ENCODE measurements at places on chromosomes 13 and 19. TPM values are rescaled to one million over a fixed set of nuclear protein-coding genes. Genes with fewer than 3 reads are reported as not detected.
A peak's percentile ranks its signal among the peaks of the same experiment; 100 is the strongest.

- H3K27ac ChIP-seq = no peak overlapping the region
- H3K27me3 ChIP-seq = no peaks in the 10 kb centered on the region
- no peak for DNase-seq
- no peak overlapping the region for H3K4me3 ChIP-seq
Measured at GRCh38 chr19:40736661-40737060, 13.6 kb downstream of the ACTMAP start.

The HRC gene
- not detected for total RNA-seq

- no peaks in the 10 kb centered on the region for H3K4me1 ChIP-seq
- no peaks in the 10 kb centered on the region for H3K27me3 ChIP-seq
- H3K36me3 ChIP-seq = peaks cover 36% of the 10 kb centered on the region
- H3K27ac ChIP-seq = no peak overlapping the region
Measured at GRCh38 chr13:113978741-113979481, 5.0 kb upstream of the C13orf46 start.

- DNase-seq = no peak
- peaks cover 2% of the 10 kb centered on the region for H3K36me3 ChIP-seq
- H3K27ac ChIP-seq = no peak overlapping the region
- peaks cover 14% of the 10 kb centered on the region for H3K4me1 ChIP-seq
- H3K4me3 ChIP-seq = no peak overlapping the region
Measured at GRCh38 chr19:8396185-8396562, 6.0 kb downstream of the RAB11B start.

The PLPP2 gene
- total RNA-seq = 0.16 TPM

- peaks cover 4% of the 10 kb centered on the region for H3K27me3 ChIP-seq
- no peak overlapping the region for H3K4me3 ChIP-seq
- no peak for DNase-seq
- H3K4me1 ChIP-seq = no peaks in the 10 kb centered on the region
- no peaks in the 10 kb centered on the region for H3K36me3 ChIP-seq
Measured at GRCh38 chr13:76764429-76764828, 121.8 kb downstream of the KCTD12 start.

The SPACA6 gene
- total RNA-seq = 8.9 TPM

- H3K27me3 ChIP-seq = no peaks in the 10 kb centered on the region
- peaks cover 50% of the 10 kb centered on the region for H3K4me1 ChIP-seq
- H3K4me3 ChIP-seq = peak overlapping the region; percentile 4
- H3K27ac ChIP-seq = peak overlapping the region; percentile 68
- peaks cover 6% of the 10 kb centered on the region for H3K36me3 ChIP-seq
Measured at GRCh38 chr19:40280608-40281221, 4.4 kb downstream of the AKT2 start.

DNA sequence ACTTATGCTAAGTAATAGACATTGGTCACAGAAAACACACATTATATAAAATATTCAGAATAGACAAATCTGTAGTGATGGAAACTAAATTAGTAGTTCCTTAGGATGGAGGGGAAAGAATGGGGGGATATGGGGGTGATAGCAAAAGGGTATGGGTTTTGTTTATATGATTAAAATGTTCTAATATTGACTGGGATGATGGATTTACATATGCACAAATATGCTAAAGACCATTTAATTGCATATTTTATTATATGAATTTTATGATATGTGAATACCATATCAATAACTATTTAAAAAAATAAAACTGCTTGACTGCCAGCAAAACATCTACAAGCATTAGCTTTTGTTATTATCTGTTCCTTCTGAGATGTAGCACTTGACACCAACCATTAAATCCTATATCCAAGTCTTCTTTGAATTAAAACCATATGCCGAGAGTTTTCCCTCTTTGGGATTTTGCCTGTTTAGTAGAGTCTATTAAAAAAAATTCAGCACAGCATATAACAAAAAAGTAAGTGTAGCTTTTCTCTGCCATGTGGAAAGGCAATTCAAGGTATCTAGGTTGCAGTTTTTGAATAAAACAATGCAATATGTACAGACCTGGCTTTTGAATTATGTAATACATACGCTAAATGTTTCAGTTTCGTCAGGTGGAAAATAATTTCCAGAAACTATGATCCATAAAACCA is 2584.1 kb upstream of the PCDH20 start:
- H3K4me3 ChIP-seq = no peak overlapping the region
- no peaks in the 10 kb centered on the region for H3K36me3 ChIP-seq
- H3K27ac ChIP-seq = no peak overlapping the region
- DNase-seq = no peak

DNA sequence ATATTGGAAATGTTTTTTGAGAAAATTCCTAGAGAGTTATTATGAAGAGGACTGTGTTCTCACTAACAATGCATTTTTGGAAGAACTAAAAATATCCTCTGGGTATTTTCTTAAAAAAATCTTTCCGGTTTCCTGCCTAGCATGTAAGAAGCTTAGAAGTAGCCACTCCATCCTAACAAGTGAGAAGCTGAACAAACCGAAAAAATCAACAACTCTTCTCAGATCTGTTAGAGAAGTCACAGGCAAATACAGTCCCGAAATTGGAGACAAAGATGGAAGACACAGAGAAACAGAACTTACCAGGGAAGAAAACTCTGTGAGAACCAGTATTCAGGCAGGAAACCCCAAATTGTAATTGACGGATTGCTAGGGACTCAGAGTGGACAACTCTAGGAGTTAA is 173.0 kb downstream of the KLF12 start:
- H3K27me3 ChIP-seq = no peaks in the 10 kb centered on the region
- H3K27ac ChIP-seq = no peak overlapping the region
- H3K4me3 ChIP-seq = no peak overlapping the region
- DNase-seq = no peak
- H3K36me3 ChIP-seq = peaks cover 4% of the 10 kb centered on the region

- H3K27me3 ChIP-seq = no peaks in the 10 kb centered on the region
- DNase-seq = no peak
- peaks cover 31% of the 10 kb centered on the region for H3K4me1 ChIP-seq
- H3K36me3 ChIP-seq = peaks cover 2% of the 10 kb centered on the region
- H3K4me3 ChIP-seq = peak overlapping the region; percentile 79
Measured at GRCh38 chr19:43524922-43525835, 1.8 kb downstream of the ETHE1 start.

- no peak for DNase-seq
- H3K27me3 ChIP-seq = no peaks in the 10 kb centered on the region
- peaks cover 6% of the 10 kb centered on the region for H3K4me1 ChIP-seq
- H3K36me3 ChIP-seq = peaks cover 10% of the 10 kb centered on the region
- no peak overlapping the region for H3K27ac ChIP-seq
- H3K4me3 ChIP-seq = no peak overlapping the region
Measured at GRCh38 chr19:58483776-58484175, 7.6 kb downstream of the ZNF446 start.

DNA sequence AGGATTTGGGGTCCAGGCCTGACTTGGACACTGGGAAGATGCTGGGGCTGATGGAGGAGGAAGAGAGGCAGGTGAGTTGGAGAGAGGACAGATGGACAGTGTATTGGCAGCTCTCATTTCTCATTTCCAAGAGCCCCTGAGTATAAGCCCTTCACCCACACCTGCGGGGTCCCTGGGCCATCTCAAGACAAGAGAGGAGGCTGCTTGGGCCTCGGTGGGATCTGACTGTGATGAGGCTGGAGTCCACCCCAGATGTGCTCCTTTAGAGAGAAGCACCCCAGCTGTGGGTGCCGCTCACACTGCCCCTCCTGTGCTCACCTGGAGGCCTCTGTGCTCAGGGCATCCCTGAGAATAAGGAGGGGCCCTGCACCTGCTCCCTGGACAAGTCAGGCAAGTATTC is 3.7 kb downstream of the LILRA2 start:
- H3K36me3 ChIP-seq = no peaks in the 10 kb centered on the region
- peaks cover 15% of the 10 kb centered on the region for H3K4me1 ChIP-seq
- no peak for DNase-seq
- no peak overlapping the region for H3K4me3 ChIP-seq

DNA sequence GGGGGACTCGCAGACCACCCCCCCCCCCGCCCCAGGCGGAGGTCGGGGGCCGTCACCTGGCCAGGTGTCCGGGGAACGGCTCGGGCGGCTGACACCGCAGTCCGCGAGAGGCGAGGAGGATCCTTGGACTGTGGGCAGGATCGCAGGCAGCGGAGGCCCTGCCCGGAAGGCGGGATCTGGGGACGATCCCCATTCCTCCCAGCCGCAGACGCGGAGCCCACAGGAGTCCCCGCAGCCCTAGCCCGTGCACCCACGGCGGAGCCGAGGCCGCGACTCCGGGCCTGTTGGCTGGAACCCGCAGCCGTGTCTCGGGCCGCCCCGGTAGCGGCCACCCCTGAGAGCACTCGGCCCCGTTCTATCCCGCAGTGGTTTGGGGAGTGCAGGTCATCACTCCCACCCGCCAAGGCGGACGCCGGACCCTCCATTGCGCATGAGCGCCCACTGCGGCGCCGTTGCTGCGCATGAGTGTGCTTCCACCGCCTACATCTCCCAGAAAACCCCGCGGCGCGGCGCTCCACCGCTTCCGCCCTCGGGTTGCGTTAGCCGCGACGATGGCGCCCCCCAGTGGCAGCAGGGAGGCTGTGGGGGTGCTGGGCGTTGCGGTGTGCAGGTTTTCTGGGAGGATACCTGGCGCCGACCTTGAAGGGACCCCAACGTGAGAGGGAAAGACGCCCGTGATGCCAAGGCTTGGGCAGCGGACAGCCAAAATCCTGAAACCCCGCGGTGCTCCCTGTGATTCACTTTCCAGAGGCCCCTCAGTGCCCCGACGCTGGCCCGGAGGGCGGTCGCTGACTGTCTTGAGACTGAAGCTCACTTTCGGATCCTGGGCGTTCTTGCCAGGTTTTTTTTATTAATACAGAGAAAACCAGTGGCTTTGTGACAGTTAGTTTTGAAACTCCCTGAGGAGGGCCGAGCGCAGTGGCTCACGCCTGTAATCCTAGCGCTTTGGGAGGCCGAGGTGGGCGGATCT is 4.4 kb upstream of the ZNF329 start:
- peak overlapping the region; percentile 76 for H3K4me3 ChIP-seq
- peaks cover 4% of the 10 kb centered on the region for H3K4me1 ChIP-seq
- peak overlapping the region; percentile 55 for H3K27ac ChIP-seq
- no peaks in the 10 kb centered on the region for H3K27me3 ChIP-seq

The GSX1 gene
- total RNA-seq = not detected

The ATP4A gene
- not detected for total RNA-seq

All from activated T-helper 1 cell treated with anti-CD3 and anti-CD28 coated beads, Interleukin-12 subunit alpha, Interleukin-12 subunit beta, Interleukin-2, Interleukin-4 antibody, amounts not matched to agents 30 ng/mL and 10 ng/mL and 1 ng/mL, durations not matched to agents 14 hours and 24 hours and 36 hours (primary cell).